T-helper 1 cell (primary cell): ENCODE measurements at places on chromosomes 6 and 20.

DNA sequence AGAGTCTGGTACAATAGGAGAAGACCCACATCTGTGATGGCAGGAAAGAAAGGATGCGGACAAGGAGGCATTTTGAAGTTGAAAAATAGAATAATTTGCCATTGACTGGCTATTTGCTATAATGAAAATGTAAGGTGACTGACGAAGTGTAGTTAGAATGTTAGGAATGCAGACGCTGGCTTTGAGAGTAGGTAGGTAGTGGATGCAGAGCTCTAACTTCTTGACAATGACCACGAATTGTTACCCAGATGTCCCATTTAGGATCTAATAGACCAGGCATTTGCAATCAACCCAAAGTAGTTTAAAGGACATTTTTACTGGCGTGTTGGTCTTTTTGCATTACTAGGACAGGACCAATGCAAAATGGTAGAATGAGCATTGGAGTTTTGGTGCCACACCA, 14.2 kb downstream of the MLIP start:
- DNase-seq = no peak

- no peak for DNase-seq
Measured at GRCh38 chr6:114651611-114652010, 308.8 kb upstream of the HS3ST5 start.

GRCh38 chr6:3762359-3762758, 10.8 kb upstream of the PXDC1 start:
- no peak for DNase-seq

DNA sequence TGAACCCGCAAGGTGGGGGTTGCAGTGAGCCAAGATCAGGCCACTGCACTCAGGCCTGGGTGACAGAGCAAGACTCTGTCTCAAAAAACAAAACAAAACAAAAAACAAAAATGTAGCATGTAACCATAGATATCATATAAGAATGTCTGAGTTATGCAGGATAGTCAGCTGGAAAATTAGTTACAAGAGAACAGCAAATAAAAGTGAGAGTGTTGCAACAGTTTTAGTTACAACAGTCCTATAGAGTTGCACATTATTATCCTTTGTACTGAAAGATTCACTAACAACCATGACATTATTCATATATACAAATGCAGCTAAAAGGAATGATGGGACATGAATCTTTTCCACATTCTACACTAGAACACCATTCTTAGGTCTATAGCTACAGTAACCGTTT, 16.4 kb downstream of the RNF24 start:
- DNase-seq = no peak

DNA sequence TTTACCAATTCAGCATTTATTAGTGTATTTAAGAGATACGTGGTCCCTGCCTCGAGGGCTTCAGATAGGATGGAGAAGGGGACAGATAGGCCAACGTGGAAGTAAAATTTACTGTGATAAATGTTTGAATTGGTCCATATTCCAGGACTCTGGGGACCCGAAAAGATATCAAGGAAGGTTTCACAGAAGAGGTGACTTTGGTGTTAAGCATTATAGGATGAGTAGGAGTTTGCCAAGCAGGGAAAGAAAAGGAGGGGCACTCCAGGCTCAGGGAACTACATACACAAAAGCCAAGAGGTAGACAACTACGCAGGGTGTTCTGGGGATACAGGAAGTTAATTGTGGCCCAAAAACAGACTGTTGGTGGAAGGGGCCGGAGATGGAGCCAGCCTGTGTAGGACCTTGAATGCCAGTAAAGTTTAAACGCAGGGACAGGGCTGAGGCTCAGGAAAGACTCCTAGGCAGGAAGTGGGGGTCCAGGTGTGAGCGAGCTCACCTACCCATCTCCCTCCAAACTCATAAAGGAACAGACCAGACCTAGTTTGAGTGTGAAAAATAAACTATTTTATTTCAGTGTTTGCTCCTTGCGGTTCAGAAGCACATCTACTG, 37.0 kb downstream of the TGM2 start:
- no peak for DNase-seq

GRCh38 chr6:165987483-165988301, 180.0 kb downstream of the TBXT start:
- no peak for DNase-seq

DNA sequence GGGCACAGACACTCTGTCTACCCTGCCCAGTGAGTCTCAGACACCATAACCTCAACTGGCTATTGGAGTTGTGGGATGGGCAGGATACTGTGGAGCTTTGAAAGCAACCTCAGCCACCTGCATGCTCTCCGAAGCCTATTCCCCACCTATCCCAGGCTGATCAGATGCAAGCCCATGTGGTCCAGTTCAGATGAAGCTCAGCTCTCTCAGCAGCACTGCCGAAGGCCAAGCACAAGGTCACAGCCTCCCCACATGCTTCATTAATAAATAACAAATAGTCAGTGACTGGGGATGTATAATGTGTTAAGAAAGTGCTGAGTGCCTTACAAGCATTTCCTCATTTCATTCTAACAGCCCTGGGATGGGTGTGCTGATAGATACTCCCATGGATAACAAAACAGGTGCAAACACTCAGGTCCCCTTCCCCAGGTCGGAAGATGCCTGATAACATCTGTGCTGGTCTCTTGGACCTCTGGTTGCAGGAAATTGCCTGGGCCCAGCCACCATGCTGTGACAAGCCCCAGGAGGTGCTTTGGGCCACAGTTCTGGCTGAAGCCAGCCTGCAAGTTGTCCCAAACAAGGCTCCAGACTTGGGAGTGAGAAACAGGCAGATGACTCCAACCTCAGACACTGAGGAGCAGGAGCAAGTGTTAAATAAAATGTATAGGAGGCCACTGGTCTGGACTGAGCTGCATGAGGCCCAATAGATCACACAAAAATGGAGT, 3.7 kb downstream of the ACSS1 start:
- DNase-seq = no peak

DNA sequence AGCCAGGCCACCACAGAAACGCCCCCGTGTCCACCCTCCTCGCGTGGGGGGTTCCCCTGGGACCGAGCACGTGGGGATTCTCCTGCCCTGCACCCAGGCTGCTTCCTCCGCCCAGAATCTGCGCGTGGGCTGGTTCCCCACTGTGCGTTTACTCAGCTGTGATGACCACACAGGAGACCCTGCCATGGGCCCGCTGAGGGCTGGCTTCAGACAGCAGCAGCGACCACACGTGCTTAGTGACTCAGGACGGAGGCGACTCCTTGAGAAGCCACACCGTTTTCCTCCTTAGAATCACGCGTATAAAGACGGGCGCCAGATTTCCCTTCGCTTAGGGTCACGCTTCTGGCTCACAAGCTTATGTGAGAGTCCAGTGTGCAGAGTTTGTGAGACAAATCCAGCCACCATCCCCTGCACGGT, 63.9 kb upstream of the PDE10A start:
- DNase-seq = no peak

DNA sequence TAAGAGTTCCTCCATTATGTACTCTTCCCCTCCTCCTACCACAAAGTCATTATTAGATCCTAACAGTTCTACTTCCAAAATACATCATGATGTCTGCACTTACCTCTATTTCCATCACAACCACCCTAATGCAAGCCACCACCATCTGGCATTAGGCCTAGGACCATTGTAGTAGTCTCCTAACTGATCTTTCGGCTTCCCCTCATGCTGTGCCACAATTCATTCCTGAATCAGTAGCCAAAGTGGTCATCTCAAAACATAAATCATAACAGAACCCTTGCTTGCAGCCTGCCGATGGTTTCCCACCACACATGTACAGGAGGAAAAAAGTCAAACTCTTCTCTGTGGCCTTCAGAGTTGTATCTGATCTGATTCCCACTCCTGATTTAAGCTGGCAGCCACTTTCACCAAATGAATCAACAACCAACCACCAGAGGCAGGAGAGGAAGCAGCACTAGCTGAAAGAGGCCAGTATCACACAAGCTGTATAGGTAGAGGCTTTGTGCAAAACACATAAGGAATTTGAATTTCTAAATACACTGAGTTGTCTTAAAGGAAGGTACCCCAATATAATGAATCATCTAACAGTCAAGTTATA, 26.1 kb downstream of the FAM184A start:
- no peak for DNase-seq

- DNase-seq = no peak
Measured at GRCh38 chr6:111773501-111774345, 99.5 kb downstream of the FYN start.

DNA sequence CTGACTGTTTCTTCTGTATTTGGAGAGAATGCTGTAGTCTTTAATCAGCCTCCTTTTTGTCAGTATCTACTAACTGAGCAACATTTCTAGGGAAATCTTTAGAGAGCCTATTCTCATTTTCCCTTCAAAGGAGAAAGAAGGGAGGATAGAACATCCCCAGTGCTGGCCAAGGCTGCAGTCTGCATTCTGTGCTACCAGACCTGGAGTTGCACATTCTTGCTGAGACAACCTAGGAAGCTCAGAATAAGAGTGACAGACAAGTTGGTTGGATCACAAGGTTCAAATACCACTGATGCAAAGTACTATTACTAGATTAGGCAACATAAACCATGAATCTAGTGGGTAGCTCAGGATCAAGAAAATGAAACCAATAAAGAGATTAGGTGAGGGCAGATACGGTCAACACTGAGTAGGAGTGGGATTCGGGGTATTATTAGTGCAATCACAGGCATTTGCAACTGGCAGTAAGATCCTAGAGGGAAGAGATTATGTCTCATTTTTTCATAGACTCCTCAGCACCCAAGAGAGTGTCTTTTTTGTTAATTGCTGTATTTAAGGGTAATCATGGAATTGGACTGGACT, 213.5 kb upstream of the FAM83B start:
- DNase-seq = no peak

DNA sequence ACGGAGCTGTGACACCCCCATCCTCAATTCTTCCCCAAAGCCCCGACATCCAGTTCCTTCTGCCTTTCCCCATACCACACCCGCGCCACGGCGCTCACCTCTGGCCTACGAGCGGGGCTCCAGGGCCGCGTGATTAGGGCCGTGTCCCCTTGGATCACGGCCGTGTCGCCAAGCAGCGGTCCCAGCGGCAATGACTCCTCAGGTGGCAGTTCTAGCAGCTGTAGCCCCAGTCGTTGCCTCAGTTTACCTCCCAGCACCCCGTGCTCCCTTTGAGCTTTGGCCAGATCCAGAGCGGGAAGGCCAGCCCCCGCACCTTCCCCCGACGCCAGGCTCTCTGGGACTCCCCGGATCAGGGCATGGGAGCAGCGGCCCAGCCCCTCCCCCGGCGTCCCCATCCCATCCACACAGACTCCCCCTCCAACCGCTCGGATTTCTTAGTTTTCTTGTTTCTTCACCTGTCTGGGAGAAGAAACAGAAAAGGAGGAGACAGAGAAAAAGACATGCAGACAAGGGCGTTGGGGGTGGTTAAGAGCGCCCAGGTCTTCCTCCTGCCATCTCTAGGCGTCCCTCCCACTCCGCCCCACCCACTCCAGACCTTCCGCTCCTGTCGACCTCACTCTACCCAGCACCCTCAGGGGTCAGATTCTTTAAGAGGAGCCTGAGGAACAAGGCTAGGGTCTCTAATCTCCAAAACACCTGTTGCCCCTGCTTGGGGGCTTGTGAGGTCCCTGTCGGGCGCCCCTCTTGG, at the start of gene DDAH2:
DDAH2 (minus strand) TSS at position 533 of the 748 bp plus-strand sequence; CDS start at position 395, 138 bp downstream.
- DNase-seq = no peak

DNA sequence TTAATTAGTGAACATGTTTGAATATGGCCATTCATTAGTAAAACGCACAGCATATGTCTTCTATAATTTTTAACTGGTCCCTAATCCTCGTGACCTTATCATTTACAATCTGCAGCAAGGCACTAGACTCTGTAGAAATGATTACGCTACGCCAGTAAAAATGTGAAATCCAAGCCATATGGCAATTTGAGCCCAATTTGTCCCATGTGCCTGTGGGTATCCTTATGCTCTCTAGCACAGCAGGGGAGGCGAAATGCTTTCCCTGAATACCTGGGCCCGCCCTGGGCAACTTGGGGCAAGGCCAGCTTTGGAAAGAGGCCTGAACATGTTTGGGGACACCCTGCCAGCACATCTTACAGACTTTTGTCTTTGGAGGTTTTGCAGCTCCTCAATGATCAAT, 122.7 kb upstream of the AGPAT4 start:
- DNase-seq = no peak

- no peak for DNase-seq
Measured at GRCh38 chr20:11406877-11407276, 510.8 kb upstream of the BTBD3 start.

GRCh38 chr20:15319439-15319838, 982.0 kb upstream of the FLRT3 start:
- DNase-seq = no peak

DNA sequence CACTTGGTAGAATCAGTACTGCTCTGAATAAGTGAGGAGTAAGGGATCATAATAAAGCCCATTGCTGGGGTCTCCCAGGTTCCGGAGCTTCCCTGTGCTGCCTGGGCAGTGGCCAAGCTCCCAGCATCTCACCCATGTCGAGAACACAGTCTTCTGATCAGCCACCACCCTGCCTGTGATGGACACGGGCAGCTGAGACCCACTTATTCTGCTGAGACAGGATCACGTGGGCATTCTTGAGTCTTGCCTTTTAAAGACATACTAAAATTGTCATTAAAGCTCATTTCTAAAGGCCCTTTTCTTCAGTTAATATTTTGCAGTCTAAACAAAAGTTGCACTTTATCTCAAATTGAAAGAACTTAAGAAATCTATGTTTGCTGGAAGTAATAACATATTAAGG, 42.7 kb upstream of the SLC22A2 start:
- DNase-seq = no peak

GRCh38 chr6:98842342-98843180, 8.2 kb downstream of the POU3F2 start:
- no peak for DNase-seq

GRCh38 chr6:15405129-15406068, 159.5 kb downstream of the JARID2 start:
- no peak for DNase-seq

DNA sequence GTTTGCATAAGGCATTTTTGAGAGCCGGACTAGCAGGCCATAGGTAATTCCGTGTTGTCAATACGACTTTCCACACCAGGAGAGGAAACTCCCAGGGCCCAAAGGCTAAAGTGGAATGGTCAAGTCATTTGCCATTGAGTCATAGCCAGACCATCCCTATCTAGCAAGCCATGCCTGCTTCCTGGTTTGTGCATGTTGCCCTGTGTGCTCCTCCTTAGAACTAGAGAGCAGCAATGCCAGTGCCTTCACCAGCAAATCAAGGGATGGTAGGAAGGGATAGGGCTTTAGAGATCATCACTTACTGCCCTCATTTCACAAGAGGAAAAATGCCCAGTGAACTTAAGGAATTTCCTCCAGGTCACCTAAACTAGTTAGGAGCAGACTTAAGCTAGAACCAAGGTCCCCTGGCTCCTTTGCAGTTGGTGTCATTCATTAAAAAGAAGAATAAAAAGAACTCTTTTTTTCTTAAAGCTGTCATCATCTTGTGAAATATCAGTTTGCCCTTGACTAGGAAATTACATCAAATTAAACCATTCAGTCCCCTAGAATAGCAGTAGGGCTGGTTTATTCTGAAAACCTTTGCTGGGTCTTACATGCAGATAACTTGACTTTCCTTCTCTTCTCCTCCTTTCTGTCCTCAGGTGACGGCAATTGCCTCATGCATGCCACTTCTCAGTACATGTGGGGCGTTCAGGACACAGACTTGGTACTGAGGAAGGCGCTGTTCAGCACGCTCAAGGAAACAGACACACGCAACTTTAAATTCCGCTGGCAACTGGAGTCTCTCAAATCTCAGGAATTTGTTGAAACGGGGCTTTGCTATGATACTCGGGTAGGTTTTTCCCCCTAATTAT, 7.4 kb downstream of the TNFAIP3 start:
- DNase-seq = no peak

GRCh38 chr6:156585859-156586258, 191.3 kb upstream of the ARID1B start:
- DNase-seq = no peak
